Eye (tissue), 1 donor: ENCODE measurements at places on chromosomes 6 and 20.
A peak's percentile ranks its signal among the peaks of the same experiment; 100 is the strongest.

DNA sequence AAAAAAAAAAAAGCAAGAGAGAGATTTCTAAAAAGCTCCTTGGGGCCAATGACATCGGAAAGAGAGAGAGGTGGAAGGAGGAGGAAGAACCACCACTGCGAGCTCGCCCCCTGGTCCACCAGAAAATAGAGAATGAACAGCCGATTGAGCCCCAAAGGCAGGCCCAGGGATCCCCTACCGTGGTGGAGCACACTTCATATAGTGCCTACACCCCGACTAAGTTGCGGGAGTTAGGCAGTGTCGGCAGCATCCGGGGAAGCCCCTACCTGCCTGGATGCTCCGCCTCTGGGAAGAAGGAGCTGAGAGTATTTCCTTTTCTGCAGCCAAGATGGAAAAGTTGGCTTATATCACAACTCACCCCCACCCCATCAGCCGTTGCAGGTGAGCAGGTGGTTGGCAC is 38.6 kb upstream of the HSF2 start:
- DNase-seq: no peak

DNA sequence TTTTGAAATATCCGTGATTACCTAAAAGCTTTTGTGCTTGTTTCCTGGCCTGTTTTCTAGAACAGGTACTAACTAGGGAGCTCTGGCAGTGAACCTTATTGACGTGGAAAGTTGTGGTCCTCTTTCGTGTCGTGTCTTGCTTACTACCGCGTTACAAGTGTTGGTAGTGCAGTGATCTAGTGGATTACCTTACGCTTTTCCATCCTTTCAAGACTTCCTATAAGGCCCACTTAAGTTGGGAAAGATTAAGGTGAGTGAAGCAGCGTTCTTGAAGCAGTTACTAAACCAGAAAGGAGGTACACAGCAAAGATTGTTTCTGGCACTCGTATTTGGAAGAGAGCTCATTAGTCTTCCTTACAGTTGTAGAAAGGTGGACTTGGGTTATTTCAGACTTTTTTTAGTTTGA is 1.9 kb downstream of the PNRC1 start:
- DNase-seq: peak; percentile 61

DNA sequence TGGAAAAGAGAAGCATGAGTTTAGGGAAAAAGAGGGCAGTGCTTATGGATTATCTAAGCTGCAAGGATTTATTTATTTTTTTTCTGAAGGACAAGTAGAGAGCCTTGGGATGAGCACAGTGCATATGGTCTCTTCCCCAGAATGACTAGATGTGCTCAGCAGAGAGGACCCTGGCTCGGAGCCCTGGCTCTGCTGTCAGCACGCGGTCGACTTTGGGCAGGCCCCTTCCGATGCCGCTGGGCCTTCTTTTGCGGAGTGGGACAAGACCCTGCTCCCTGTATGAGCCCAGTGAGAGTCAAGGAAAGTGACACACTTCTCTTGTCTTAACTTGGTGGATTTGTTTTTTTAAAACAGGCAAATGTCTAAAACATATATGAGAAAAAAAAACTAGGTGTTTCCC is 51.4 kb downstream of the LRRC1 start:
- no peak for DNase-seq

DNA sequence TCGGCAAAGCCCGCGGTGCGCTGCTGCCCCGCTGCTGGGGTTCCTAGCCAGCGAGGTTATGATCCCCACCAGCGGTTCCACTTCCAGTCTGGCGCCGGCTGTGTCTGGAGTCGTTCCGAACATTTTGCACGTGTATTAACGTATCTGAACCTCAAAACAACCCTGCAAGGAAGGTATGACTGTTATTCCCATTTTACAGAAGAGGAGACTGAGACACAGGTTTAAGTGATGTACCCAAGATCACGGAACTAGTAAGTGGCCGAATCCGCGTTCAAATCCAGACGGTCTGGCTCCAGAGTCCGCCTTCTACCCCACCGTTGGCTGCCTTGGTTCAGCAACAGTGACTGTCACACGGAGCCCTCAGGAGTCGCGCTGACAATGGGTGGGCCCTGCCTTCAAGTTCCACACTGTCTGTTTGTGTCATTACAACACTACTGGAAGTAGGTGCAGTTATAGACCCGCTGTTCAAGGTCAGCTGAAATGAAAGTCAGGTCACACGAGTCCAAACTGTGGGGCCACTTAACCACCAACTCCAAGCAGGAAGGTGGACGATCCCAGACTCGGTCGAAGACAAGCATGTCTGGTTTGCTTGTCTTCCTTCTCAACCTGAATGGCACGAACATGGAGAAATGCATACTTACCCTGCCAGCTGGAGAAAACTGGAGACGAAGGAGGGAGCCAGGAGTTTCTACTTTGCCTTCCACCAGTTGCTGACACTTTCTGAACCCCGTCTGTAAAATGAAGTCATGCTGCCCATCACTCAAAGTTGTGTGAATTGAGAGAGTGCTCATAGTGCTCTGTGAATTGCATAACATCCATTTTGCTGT is 803 bp upstream of the SRXN1 start:
- DNase-seq: no peak

- no peak for DNase-seq
These were observed 669 bp upstream of the TMEM30A start for GRCh38 chr6:75285283-75285639.

GRCh38 chr6:140844167-140844566 is 1288.6 kb upstream of the GJE1 start:
- DNase-seq: no peak

DNA sequence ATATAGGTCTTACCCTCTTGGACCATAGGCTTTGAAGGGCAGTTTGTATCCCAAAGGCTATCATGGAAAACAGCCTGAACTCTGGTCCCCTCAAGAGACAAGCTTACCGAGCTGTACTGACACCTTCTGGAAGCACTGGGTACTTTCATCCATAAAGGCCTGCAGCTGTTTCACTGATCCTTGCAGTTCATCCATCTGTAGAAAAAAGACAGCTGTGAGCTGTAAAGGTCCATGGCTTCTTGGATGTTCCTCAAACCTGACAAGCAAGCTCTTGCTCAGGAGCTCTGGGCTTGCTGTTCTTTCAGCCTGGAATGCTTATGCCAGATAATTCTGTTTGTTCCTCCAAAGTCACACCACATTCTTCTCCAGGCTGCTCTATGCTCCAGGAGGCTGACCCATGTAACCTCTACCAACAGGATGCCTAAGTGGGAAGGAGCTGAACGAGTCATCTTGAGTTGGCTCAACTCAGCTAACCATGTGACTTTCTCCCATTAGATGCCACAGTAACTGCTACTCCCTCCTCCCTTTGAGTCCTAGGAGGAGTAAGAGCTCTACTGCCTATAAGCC is 8.8 kb upstream of the NDRG3 start:
- DNase-seq: peak; percentile 90

GRCh38 chr6:22271081-22271480 is 25.8 kb downstream of the PRL start:
- DNase-seq: no peak

- DNase-seq: no peak
These were observed 226.9 kb downstream of the SIM1 start for GRCh38 chr6:100237821-100238220.

GRCh38 chr20:43727980-43728590 is 1.3 kb upstream of the GTSF1L start:
- DNase-seq: no peak

- peak; percentile 91 for DNase-seq
These were observed 3.4 kb upstream of the ZNF292 start for GRCh38 chr6:87151781-87152525.

GRCh38 chr20:39132093-39132492 is 169.9 kb downstream of the DHX35 start:
- DNase-seq: no peak

GRCh38 chr6:72621291-72622093 is at the start of gene KCNQ5:
Gene KCNQ5 (plus strand): TSS chr6:72622064.
- DNase-seq: peak; percentile 70

GRCh38 chr6:155510879-155511278 is 55.2 kb upstream of the NOX3 start:
- no peak for DNase-seq
